ENCODE measurements at places on chromosomes 5 and 9.

GRCh38 chr5:115084246-115084793 is 85.4 kb downstream of the TRIM36 start:
- no peak for DNase-seq

GRCh38 chr9:1979741-1980367 is 35.3 kb upstream of the SMARCA2 start:
- peak; percentile 6 for DNase-seq

- DNase-seq, result no peak
Measured at GRCh38 chr5:105150323-105150722, 1587.7 kb upstream of the NUDT12 start.

GRCh38 chr5:135010502-135011354 is 23.3 kb downstream of the PITX1 start:
- peak; percentile 5 for DNase-seq

DNA sequence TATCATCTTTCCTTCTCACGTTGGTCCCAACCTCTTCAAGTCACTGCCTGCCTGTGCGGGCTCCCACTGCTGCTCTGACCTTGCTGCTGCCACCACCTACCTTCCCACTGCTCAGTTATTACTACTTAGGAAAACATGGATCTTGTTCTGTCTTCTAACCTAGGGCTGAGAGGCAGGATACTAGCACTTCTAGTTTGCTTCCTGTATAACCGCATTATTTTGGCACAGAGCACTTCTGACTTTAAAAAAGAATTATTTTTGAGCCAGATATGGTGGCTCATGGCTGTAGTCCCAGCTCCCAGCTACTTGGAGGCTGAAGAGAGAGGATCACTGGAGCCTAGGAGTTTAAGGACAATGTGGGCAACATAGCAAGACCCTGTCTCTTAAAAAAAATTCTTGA is 135.4 kb upstream of the GNA14 start:
- DNase-seq, result no peak

DNA sequence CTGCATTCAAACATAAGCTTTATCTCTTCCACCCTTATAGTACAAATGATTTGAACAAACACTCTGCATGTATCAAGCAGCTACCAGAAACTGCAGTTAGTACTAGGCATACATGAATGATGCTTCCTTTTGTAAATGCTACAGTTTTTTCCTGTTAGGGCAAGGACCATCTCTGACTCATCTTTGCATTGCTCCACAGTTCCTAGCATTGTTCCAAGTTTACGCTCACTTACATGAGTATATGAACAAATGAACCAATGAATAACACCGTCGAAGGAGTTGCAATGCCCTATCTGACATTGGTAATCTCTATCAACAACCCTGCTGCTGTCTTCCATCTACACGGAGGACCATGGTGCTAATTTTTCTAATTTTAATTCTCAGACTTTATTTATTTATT is 2.1 kb upstream of the ALDH7A1 start:
- no peak for DNase-seq

DNA sequence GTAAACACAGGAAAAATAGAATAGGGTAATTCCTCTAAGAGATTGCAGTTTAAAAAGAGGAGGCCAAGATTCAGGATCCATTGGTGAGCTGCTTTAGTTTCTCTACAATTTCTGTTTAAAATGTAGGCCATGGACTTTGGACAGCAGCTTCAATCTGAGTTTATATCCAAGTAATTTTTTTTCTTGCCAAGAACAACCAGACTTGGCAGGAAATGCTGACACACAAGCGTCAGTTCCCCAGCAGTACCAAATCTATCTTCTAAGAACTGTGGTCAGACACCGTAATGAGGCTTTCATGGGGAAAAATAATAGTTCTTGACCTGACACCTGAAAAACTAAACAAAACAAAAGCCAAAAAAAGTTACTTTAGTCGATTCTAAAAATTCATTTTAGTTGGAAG is 528.8 kb downstream of the CSNK1G3 start:
- no peak for DNase-seq

- DNase-seq, result no peak
Measured at GRCh38 chr9:112615584-112616266, 102.2 kb downstream of the INIP start.

DNA sequence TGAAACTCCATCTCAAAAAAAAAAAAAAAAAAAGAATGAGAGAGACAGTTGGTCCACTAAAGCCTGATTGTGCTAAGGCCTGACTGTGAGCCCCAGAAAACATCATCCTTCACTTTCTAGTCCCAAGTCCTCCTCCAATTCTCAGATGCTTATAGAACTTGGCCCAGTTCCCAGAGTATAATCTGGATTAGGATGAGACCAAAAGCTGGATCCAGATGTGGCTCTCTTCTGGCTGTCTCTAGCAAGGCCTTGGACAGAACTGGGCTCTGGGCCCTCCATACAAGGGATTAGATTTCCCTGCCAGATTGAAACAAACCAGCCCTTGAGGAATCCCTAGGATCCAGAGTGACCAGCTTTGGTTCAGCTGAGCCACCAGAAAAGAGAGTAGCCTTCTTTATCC is 98.4 kb upstream of the ZNF366 start:
- no peak for DNase-seq

DNA sequence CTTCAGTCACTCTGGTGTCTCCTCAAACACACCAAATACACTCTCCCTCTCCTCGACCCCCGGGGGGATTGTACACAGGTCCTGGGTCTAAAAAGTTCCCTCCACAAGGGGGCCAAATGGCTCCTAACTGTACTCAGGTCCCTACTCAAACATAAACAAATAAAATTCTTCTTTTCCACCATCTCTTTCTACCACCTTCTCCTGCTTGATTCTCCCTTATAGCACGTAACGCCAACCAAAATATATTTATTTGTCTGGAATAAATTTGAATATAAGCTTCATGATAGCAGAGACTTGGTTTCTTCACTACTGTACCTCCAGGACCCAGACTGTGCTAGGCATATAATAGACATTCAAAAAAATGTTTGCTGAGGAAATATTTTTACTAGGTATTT is 21.4 kb downstream of the ZNF608 start:
- DNase-seq, result no peak

DNA sequence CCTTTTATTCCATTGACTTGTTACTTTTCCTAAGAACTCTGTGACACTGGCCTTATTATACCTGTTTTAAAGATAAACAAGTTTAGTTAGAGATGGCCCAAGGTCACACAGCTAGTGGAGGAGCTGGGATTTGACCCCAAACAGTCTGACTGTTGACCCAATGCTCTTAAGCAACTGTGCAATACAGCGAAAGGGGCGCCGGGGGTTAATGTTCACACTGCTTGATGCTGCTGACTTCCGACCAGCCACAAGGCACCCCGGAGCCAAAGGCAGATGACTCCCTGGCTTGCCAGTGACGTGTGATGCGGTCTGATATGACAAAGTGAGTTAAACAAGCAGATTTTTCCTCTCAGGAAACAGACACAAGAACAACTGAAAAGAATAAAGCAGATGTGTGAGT is 23.9 kb downstream of the PIK3R1 start:
- peak; percentile 49 for DNase-seq

DNA sequence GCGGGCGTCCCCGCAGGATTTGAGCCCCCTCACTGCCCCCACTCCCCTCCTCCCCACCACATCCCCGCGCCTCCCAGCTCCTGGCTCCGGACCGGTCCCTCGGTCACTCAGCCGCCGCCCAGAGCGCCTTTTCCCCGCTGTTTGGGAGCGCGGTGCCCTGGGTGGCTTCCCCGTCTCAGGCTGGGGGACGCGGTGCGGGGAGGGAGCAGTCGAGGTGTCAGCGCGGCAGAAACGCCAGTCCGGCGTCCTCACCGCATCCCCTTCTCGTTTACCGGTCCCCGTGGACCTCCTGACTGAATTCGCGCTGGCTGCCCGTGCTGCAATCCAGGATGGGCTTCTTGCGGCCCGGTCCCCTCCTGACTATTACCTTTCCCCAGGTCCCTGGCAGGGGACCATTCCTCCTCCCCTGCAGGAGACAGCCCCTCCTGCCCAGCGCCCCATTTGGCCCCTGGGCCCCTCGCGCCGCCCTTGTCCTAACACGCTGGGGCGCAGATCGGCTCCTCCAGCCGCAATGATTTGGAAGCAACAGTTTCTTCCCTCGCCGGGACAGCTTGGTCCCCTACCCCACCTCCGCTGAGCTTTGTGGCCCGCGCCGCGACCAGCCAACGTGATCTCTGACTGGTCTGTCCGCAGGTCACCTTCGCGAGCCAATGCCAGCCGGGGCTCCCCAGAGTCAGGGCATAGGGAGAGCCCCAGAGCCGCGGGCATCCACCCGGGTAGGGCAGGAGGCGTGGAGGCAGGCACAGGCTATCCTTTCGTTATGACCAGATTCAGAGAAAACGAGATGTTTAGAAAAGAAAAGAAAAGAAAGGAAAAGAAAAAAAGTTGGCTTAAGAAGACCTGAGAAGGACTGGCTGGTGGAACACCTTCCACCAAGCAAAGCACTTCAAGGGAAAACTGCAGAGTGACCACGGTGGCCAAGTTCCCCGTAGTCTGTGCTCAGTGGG is 1.2 kb downstream of the ANKRD33B start:
- DNase-seq, result no peak

DNA sequence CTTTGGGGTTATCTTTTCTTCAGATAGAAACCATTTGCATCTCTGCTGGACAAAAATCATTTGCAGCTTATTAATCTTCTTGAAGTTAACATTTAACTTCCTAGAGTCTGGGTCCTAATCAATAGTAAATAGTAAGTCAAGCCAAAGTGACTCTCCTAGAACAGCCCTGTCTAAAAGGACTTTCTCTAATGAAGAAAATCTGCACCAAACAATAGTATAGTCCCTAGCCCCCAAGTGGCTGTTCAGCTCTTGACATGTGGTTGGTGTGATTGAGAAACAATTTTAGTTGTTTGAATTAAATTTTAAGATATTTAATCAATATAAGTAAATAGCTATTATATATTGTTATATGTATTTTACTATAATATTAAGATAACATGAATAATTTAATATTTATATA is 64.6 kb upstream of the SHB start:
- DNase-seq, result no peak

Data from inflammatory macrophage treated with lipopolysaccharide for 1 hour (primary cell).